ENCODE measurements at places on chromosomes 11 and 22. TPM values are rescaled to one million over a fixed set of nuclear protein-coding genes. Genes with fewer than 3 reads are reported as not detected.

- no peak overlapping the region for H3K27ac ChIP-seq
- no peaks in the 10 kb centered on the region for H3K27me3 ChIP-seq
- H3K4me1 ChIP-seq, result no peaks in the 10 kb centered on the region
- H3K36me3 ChIP-seq, result no peaks in the 10 kb centered on the region
Measured at GRCh38 chr11:8365216-8365941, 101.7 kb upstream of the LMO1 start.

- H3K27ac ChIP-seq, result no peak overlapping the region
- H3K4me3 ChIP-seq, result peak overlapping the region; percentile 65
- peaks cover 23% of the 10 kb centered on the region for H3K27me3 ChIP-seq
- H3K4me1 ChIP-seq, result peaks cover 5% of the 10 kb centered on the region
- H3K36me3 ChIP-seq, result no peaks in the 10 kb centered on the region
- no peak for DNase-seq
Measured at GRCh38 chr11:849951-850774, 7.5 kb downstream of the TSPAN4 start.

GRCh38 chr11:59729834-59730233, 16.2 kb upstream of the OR10V1 start:
- no peaks in the 10 kb centered on the region for H3K4me1 ChIP-seq
- no peaks in the 10 kb centered on the region for H3K36me3 ChIP-seq
- no peak for DNase-seq
- peaks cover 3% of the 10 kb centered on the region for H3K27me3 ChIP-seq
- no peak overlapping the region for H3K4me3 ChIP-seq
- no peak overlapping the region for H3K27ac ChIP-seq

- DNase-seq, result no peak
- no peak overlapping the region for H3K27ac ChIP-seq
- H3K27me3 ChIP-seq, result no peaks in the 10 kb centered on the region
- H3K36me3 ChIP-seq, result no peaks in the 10 kb centered on the region
- peaks cover 28% of the 10 kb centered on the region for H3K4me1 ChIP-seq
- H3K4me3 ChIP-seq, result no peak overlapping the region
Measured at GRCh38 chr22:30235687-30236170, 10.8 kb downstream of the LIF start.

- no peaks in the 10 kb centered on the region for H3K36me3 ChIP-seq
- no peak for DNase-seq
- H3K27me3 ChIP-seq, result no peaks in the 10 kb centered on the region
- peak overlapping the region; percentile 12 for H3K27ac ChIP-seq
- H3K4me1 ChIP-seq, result peaks cover 10% of the 10 kb centered on the region
- no peak overlapping the region for H3K4me3 ChIP-seq
Measured at GRCh38 chr22:47129902-47130635, 367.6 kb downstream of the TBC1D22A start.

DNA sequence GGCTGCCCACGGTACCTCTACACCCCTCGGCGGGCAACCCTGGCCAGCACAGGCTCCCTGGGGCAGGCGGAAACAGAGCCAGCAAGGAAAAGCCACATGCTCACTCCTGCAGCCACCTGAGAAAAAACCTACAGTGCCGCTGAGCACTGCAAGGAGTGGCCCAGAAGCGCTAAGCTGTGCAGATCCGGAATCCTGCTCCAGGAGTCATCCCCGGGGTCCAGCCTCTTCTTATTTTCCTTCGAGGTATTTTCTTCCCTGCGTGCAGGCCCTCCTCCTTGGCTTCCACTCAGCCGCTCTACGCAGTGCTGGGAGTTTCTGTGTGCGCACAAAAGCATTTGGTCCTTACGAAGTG, 81.0 kb downstream of the TRMU start:
- peaks cover 16% of the 10 kb centered on the region for H3K27me3 ChIP-seq
- peaks cover 10% of the 10 kb centered on the region for H3K4me1 ChIP-seq
- H3K4me3 ChIP-seq, result no peak overlapping the region
- H3K36me3 ChIP-seq, result no peaks in the 10 kb centered on the region
- DNase-seq, result no peak
- no peak overlapping the region for H3K27ac ChIP-seq

DNA sequence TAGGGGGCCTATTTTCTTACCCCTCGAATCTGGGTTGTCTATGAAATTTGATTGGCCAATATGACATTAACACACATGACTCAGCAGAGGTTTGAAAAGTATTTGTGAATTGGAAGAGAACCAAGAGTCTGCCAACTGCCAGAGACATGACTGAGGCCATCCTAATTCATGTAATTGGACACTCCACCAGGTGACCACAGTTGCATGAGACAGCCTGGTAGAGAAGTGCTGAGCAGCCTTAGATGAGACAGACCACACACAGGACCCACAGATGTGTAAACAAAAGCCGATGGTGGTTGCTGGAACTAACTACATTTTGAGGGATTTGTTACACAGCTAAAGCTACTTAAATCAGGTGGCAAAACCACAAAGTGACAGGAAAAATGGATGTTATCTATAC, 855 bp upstream of the MS4A5 start:
- DNase-seq, result no peak
- H3K36me3 ChIP-seq, result no peaks in the 10 kb centered on the region
- H3K27ac ChIP-seq, result no peak overlapping the region
- no peaks in the 10 kb centered on the region for H3K4me1 ChIP-seq
- H3K4me3 ChIP-seq, result no peak overlapping the region
- no peaks in the 10 kb centered on the region for H3K27me3 ChIP-seq

DNA sequence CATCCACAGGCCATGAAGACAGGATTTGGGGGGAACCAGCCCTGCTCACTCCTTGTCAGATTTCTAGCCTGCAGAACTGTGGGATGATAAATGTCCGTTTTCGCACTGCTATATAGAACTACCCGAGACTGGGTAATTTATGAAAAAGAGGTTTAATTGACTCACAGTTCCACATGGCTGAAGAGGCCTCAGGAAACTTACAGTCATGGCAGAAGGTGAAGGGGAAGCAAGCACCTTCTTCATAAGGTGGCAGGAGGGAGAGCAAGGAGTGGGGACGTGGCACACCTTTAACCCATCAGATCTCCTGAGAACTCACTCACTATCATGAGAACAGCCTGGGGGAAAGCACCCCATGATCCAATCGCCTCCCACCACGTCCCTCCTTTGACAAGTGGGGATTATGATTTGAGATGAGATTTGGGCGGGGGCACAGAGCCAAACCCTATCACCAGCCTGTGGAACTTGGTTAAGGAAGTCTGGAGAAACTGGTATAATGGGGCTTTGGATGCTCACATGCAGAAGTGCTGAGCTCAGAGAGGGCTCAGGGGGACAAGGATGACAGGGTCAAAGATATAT, 50.7 kb downstream of the MYEOV start:
- H3K4me1 ChIP-seq, result peaks cover 9% of the 10 kb centered on the region
- H3K36me3 ChIP-seq, result peaks cover 3% of the 10 kb centered on the region
- H3K4me3 ChIP-seq, result no peak overlapping the region
- H3K27ac ChIP-seq, result no peak overlapping the region
- no peak for DNase-seq

- no peak overlapping the region for H3K4me3 ChIP-seq
- H3K4me1 ChIP-seq, result peaks cover 6% of the 10 kb centered on the region
- peaks cover 19% of the 10 kb centered on the region for H3K27me3 ChIP-seq
- H3K27ac ChIP-seq, result no peak overlapping the region
Measured at GRCh38 chr22:39765661-39766060, 127.9 kb downstream of the ENTHD1 start.

- H3K4me3 ChIP-seq, result no peak overlapping the region
- peaks cover 9% of the 10 kb centered on the region for H3K4me1 ChIP-seq
- DNase-seq, result no peak
- no peak overlapping the region for H3K27ac ChIP-seq
- no peaks in the 10 kb centered on the region for H3K27me3 ChIP-seq
Measured at GRCh38 chr11:94199136-94200130, 70.8 kb downstream of the PANX1 start.

GRCh38 chr22:35540595-35541253, at the start of gene RASD2:
RASD2 (plus strand) TSS chr22:35540831; CDS start chr22:35546810, 5,979 bp downstream.
- H3K36me3 ChIP-seq, result no peaks in the 10 kb centered on the region
- peak within 1 kb of the TSS; percentile 80 for H3K4me3 ChIP-seq
- no peaks in the 10 kb centered on the region for H3K4me1 ChIP-seq
- H3K27ac ChIP-seq, result no peak within 1 kb of the TSS
- H3K27me3 ChIP-seq, result peaks cover 68% of the 10 kb centered on the region

GRCh38 chr22:37274380-37274862, 7.9 kb upstream of the CYTH4 start:
- H3K36me3 ChIP-seq, result no peaks in the 10 kb centered on the region
- DNase-seq, result no peak
- no peak overlapping the region for H3K4me3 ChIP-seq

- no peaks in the 10 kb centered on the region for H3K36me3 ChIP-seq
- peaks cover 13% of the 10 kb centered on the region for H3K4me1 ChIP-seq
- H3K27me3 ChIP-seq, result no peaks in the 10 kb centered on the region
- no peak overlapping the region for H3K27ac ChIP-seq
- DNase-seq, result no peak
Measured at GRCh38 chr11:93063086-93063485, 93.6 kb downstream of the MTNR1B start.

- peak; percentile 16 for DNase-seq
- H3K36me3 ChIP-seq, result no peaks in the 10 kb centered on the region
- no peaks in the 10 kb centered on the region for H3K27me3 ChIP-seq
- peaks cover 6% of the 10 kb centered on the region for H3K4me1 ChIP-seq
- no peak overlapping the region for H3K27ac ChIP-seq
- no peak overlapping the region for H3K4me3 ChIP-seq
Measured at GRCh38 chr11:79393362-79394043, 47.3 kb downstream of the TENM4 start.

GRCh38 chr11:73227571-73228211, 9.6 kb downstream of the P2RY2 start:
- peaks cover 3% of the 10 kb centered on the region for H3K27me3 ChIP-seq
- no peak for DNase-seq
- no peak overlapping the region for H3K27ac ChIP-seq

DNA sequence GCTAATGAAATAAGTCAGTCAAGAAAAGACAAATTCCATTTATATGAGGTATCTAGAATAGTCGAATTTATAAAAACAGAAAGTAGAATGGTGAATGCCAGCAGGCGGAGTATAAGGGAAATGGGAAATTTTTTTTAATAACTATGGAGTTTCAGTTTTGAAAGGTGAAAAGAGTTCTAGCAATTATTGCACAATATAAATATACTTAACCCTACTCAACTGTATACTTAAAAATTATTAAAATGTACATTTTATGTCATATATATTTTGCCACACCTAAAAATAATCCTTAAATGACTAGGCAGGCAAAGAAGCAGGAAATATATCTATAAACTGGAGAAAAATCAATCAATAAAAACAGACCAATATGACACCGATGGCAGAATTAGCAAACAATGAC, 196.5 kb upstream of the UBASH3B start:
- H3K4me1 ChIP-seq, result no peaks in the 10 kb centered on the region
- no peak overlapping the region for H3K4me3 ChIP-seq
- H3K36me3 ChIP-seq, result peaks cover 9% of the 10 kb centered on the region
- DNase-seq, result no peak
- no peaks in the 10 kb centered on the region for H3K27me3 ChIP-seq
- H3K27ac ChIP-seq, result no peak overlapping the region

DNA sequence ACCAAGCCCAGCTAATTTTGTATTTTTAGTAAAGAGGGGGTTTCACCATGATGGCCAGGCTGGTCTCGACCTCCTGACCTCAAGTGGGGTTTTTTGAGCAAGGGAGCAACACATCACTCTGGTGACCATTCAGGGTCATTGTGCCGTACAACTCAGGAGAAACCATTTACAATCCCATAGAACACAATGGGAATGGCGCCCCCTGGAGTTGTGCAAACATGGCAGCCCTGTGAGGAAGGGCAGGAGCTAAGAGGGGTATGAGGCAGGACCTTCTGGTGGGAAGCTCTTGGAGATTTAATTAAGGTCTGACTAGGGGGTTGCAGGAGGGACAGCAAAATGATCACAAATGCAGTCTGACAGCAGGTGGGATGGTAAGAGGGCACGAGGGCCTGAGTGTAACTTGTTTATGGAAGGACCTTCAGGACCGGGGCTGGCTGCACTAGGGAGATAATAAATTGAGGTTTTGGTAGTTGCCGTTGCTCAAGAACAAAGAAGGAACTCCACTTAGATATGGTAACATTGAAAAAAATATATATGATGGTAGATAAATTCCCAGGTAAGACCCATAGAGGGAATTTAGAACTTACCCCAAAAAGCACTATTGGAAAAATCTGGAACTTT, 9.1 kb upstream of the CSF2RB start:
- no peak for DNase-seq
- H3K36me3 ChIP-seq, result no peaks in the 10 kb centered on the region
- H3K27me3 ChIP-seq, result peaks cover 40% of the 10 kb centered on the region
- no peak overlapping the region for H3K4me3 ChIP-seq
- H3K4me1 ChIP-seq, result no peaks in the 10 kb centered on the region

- no peak overlapping the region for H3K4me3 ChIP-seq
- H3K27me3 ChIP-seq, result no peaks in the 10 kb centered on the region
- no peak for DNase-seq
- H3K4me1 ChIP-seq, result peaks cover 22% of the 10 kb centered on the region
- no peak overlapping the region for H3K27ac ChIP-seq
Measured at GRCh38 chr22:36926309-36926708, 12.9 kb downstream of the CSF2RB start.

- DNase-seq, result peak; percentile 83
- peaks cover 39% of the 10 kb centered on the region for H3K4me1 ChIP-seq
- peak overlapping the region; percentile 99 for H3K27ac ChIP-seq
- peaks cover 4% of the 10 kb centered on the region for H3K36me3 ChIP-seq
- peaks cover 26% of the 10 kb centered on the region for H3K27me3 ChIP-seq
- peak overlapping the region; percentile 98 for H3K4me3 ChIP-seq
Measured at GRCh38 chr22:41448189-41448808, 1.7 kb upstream of the TOB2 start.

GRCh38 chr11:65906602-65907001, 6.4 kb upstream of the FOSL1 start:
- no peak for DNase-seq
- peaks cover 26% of the 10 kb centered on the region for H3K27me3 ChIP-seq
- H3K4me1 ChIP-seq, result peaks cover 31% of the 10 kb centered on the region

DNA sequence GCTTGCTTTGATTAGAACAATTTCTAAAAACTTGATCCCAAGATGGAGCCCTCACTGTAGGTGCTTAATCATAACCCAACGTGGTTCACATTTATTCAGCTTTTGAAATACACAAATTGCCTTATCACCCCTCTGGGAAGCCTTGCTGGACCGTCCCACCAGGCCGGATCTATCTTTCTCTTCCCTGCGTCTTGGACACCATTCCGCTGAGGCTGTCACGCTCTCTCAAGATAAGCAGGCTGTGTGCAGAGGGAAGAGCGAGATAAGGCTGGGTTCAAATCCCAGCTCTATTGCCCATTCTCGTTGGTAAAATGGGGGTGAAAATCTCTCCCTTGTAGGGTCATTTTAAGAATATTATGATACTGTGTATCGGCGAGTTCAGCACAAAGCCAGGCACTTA, 20.5 kb upstream of the TP53I11 start:
- peaks cover 41% of the 10 kb centered on the region for H3K4me1 ChIP-seq
- no peak overlapping the region for H3K4me3 ChIP-seq
- no peak overlapping the region for H3K27ac ChIP-seq
- no peaks in the 10 kb centered on the region for H3K27me3 ChIP-seq

- no peak overlapping the region for H3K4me3 ChIP-seq
- H3K4me1 ChIP-seq, result no peaks in the 10 kb centered on the region
- no peak overlapping the region for H3K27ac ChIP-seq
- no peak for DNase-seq
- no peaks in the 10 kb centered on the region for H3K27me3 ChIP-seq
Measured at GRCh38 chr11:91773090-91773489, 451.5 kb upstream of the FAT3 start.

Gene FGF4
- total RNA-seq, result not detected

Gene HBD
- total RNA-seq, result not detected

Gene KRTAP5-10
- total RNA-seq, result not detected

Gene GAL
- total RNA-seq, result 1.1 TPM

Data from neural crest cell (in vitro differentiated cells).